Stimulated activated naive B cell treated with anti-CD40 and anti-IgM and Interleukin-4, amounts not matched to agents 10 μg/mL and 1 μg/mL and 100 μg/mL, for 72 hours (primary cell): ENCODE measurements at places on chromosomes 3 and 15.

GRCh38 chr3:123779655-123780231, 104.4 kb downstream of the MYLK start:
- no peak overlapping the region for H3K4me3 ChIP-seq
- H3K36me3 ChIP-seq: no peaks in the 10 kb centered on the region
- no peak for DNase-seq
- no peaks in the 10 kb centered on the region for H3K27me3 ChIP-seq

DNA sequence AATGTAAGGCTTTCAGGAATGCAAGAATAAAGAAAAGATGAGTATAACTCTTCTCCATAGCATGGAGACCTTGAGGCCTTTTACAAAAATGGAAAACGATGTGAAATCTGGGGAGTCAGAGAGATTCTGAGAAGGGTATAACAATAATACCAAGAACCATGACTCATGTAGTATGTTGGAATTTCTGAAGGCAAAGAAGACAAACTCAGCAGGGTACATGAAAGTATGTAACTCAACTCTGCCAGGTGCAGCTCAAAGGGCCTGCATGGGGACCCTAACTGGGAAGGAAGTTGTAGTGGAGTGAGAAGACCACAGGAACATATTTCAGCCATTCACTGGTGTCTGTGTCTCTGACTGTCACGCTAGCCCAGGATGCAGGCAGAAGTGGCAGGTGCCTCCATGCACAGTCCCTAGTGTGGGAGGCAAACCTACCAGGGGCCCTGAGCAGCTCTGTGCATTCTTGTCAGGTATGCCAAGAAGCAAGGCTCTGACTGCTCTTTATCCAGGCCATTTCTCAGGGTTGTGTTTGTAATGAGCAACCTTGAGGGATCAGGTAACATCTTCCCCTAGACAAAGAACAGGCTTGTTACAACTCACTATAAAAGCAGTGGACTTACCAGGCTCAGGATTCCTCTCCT, 57.2 kb downstream of the GPR156 start:
- peaks cover 5% of the 10 kb centered on the region for H3K4me1 ChIP-seq
- H3K4me3 ChIP-seq: no peak overlapping the region
- no peaks in the 10 kb centered on the region for H3K36me3 ChIP-seq
- no peaks in the 10 kb centered on the region for H3K27me3 ChIP-seq

DNA sequence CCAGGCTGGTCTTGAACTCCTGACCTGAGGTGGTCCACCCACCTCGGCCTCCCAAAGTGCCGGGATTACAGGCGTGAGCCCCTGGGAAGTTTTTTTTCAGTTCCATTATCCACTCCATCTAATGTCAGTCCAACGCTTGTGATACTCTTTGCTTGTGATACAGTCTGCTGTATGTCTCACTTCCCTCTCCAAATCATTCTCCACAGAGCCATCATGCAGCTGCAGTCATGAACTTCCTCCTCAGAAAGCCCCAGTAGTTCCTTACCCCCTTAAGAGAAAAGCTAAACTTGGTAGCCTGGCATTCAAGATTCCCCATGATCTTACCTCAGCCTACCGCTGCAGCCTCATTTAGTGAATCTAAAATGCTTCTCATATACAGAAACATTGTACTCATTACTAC, 2.3 kb downstream of the ARPC4 start:
- H3K27me3 ChIP-seq: no peaks in the 10 kb centered on the region
- DNase-seq: peak; percentile 68
- H3K27ac ChIP-seq: peak overlapping the region; percentile 100

- H3K27ac ChIP-seq: no peak overlapping the region
- DNase-seq: no peak
- H3K4me3 ChIP-seq: peak overlapping the region; percentile 53
- H3K4me1 ChIP-seq: peaks cover 9% of the 10 kb centered on the region
- H3K27me3 ChIP-seq: no peaks in the 10 kb centered on the region
These were observed 36.2 kb downstream of the CDCP1 start for GRCh38 chr3:45109771-45110508.

DNA sequence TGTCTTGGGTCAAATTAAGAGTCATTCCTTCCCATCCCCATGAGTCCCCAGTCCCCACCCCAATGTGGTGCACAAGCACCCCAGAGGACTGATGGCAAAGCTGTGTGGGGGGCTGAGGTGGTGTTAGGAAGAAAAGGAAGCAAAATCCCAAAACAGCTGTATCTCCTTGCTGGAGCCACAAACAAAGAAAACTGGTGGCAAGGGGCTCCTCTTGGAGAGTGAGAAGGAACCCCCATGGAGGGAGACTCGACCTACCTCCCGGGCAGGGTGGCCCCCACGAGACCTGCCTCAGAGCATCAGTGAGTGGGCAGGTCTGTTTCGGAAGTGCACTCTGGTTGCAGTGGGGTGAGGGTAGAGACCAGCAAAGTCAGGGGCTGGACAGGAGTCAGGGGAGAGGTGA, 29.2 kb downstream of the PRR23E start:
- no peak overlapping the region for H3K4me3 ChIP-seq
- no peak for DNase-seq
- peaks cover 23% of the 10 kb centered on the region for H3K27me3 ChIP-seq
- no peaks in the 10 kb centered on the region for H3K4me1 ChIP-seq

- DNase-seq: no peak
- H3K27me3 ChIP-seq: no peaks in the 10 kb centered on the region
These were observed 212.1 kb downstream of the P3H2 start for GRCh38 chr3:189908646-189909045.

GRCh38 chr3:160444411-160444810, 5.2 kb downstream of the TRIM59 start:
- no peak for DNase-seq
- H3K27ac ChIP-seq: no peak overlapping the region
- no peaks in the 10 kb centered on the region for H3K27me3 ChIP-seq
- peaks cover 30% of the 10 kb centered on the region for H3K36me3 ChIP-seq
- peaks cover 19% of the 10 kb centered on the region for H3K4me1 ChIP-seq

DNA sequence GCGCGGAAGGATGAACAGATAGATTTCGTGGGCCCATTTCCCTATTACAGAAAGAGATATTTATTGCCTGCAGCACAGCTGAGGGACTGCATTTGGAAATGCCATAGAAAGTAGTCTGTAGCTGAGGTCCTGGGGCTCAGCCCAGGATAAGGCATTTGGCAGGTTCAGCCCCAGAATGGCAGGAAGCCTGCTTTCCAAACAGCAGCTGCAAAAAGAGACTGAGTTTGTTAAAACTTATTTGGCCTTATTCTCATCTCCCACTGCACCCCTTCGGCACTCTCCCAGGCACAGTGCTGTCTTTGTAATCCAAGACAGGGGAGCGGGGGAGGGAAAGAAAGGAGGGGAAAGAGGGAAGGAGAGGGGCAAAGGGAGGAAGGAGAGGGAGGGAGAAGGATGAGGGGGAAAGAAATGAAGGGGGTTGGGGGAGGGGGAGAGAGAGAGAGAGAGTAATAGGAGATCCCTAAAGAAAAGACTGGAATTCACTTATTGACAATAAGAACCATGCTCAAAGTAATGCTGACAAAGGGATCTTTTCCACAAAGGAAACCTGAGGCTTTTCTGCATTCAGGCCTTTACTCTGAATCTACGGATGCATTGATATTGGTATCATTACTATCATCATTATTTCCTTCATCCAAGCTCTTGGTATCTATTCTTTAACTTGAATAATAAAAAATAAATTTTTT, 94.0 kb upstream of the LRRN1 start:
- no peaks in the 10 kb centered on the region for H3K36me3 ChIP-seq
- DNase-seq: no peak
- H3K4me3 ChIP-seq: no peak overlapping the region
- H3K4me1 ChIP-seq: no peaks in the 10 kb centered on the region
- H3K27ac ChIP-seq: no peak overlapping the region
- no peaks in the 10 kb centered on the region for H3K27me3 ChIP-seq

GRCh38 chr3:39249453-39250115, 30.3 kb downstream of the CX3CR1 start:
- no peaks in the 10 kb centered on the region for H3K27me3 ChIP-seq
- H3K4me1 ChIP-seq: peaks cover 43% of the 10 kb centered on the region
- H3K27ac ChIP-seq: peak overlapping the region; percentile 57
- no peak for DNase-seq
- H3K36me3 ChIP-seq: peaks cover 6% of the 10 kb centered on the region
- no peak overlapping the region for H3K4me3 ChIP-seq

DNA sequence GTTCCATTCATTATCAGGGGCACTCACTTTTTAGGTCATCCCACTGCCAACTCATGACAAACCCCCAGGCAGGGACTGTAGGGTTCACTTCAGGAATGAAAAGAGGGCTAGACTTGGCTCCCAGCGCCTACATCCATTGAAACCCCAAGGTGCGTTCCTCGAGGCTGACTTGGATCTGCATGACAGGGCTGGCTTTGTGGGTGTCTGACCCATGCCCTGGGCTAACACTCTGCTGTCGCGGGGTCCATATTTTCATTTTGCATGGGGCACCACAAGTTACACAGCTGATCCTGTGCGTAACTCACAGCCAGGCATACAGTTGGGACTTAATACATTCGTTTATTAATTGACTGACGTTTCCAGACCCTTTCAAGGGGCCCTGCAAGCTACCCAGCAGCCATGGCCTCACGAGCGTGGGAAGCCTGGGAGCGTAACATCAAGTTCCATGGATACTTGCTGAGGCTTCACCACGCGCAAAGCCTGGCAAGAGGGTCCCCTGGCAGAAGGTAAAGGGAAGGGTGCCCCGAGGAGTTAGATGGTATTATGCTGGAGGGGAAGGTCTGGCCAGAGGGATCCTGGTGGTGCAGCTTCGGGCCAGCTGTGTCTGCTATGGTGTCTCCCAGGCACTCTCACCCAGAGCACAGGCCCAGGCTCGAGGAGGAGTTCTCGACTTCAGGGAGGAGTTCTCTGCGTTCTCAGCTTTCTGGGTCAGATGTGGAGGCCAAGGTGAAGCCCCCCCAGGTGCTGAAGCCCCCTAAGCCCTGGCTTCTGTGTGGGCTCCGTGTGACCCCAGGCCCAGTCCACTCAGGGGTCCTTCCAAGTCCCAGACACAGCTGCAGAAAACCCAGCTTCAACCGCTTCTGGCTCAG, 85.4 kb downstream of the ADAMTS17 start:
- peaks cover 5% of the 10 kb centered on the region for H3K27me3 ChIP-seq
- H3K4me3 ChIP-seq: no peak overlapping the region
- H3K36me3 ChIP-seq: no peaks in the 10 kb centered on the region
- H3K27ac ChIP-seq: no peak overlapping the region
- DNase-seq: no peak

DNA sequence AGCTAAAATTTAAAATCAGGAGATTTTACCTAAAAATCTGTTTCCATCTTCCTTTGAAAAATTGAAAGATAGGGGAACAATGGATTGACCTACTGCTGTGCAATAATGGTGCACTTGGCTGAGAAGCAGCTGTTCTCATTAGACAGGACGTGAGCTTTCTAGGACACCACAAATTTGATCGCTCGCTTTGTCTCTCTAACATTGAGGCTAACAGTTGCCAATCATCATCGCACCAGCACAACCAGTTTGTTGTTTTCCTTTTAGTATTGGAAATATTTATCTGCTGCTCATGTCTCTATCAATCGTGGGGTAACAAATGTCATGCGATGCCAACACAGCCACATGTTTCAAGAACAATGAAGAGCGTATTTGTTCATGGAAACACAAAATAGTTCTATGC, 228.8 kb upstream of the P2RY1 start:
- no peak for DNase-seq
- peaks cover 9% of the 10 kb centered on the region for H3K36me3 ChIP-seq
- H3K27ac ChIP-seq: no peak overlapping the region
- no peaks in the 10 kb centered on the region for H3K4me1 ChIP-seq

GRCh38 chr15:74055804-74056203, 26.5 kb downstream of the GOLGA6A start:
- H3K4me3 ChIP-seq: no peak overlapping the region
- H3K4me1 ChIP-seq: peaks cover 5% of the 10 kb centered on the region
- no peak for DNase-seq
- H3K27ac ChIP-seq: no peak overlapping the region

DNA sequence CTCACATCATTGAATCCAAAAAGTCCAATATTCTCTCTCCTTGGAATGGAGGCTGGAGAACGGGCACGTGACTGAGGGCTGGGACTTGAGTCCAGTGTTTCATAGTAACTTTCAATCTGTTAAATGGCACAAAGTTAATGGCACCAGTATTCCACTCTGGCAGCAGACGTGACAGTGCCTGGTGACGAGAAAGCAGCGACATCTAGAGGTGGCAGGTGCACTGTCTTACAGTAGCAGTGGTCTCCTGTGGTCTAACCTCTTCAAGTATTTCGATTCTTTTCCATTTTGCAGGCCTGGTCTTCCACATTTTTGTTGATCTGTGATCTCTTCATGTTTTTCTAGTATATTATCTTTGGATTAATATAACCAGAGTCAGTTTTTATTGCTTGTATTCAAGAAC, 107.1 kb downstream of the OXSM start:
- no peaks in the 10 kb centered on the region for H3K27me3 ChIP-seq
- H3K27ac ChIP-seq: no peak overlapping the region
- no peaks in the 10 kb centered on the region for H3K4me1 ChIP-seq
- no peak for DNase-seq
- H3K36me3 ChIP-seq: no peaks in the 10 kb centered on the region
- no peak overlapping the region for H3K4me3 ChIP-seq

DNA sequence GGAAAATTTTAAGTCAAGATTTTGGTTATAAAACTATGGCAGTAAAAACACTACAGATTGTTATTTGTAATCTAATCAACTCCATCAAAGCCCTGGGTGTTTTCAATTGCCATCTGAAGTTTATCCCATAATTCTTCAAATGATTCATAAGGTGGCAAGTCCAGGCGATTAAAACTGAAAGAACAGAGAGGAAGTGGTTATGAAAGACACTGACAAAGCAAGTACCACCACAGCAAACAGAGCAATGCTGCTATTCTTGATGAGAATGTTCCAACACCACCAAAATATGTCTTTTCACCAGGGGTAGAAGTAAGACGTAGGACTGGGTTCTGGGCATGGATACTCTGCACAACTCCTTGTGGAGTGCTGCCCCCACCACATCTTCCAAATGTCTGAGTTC, 86.9 kb upstream of the PRTG start:
- peaks cover 12% of the 10 kb centered on the region for H3K4me1 ChIP-seq
- H3K4me3 ChIP-seq: no peak overlapping the region
- H3K27ac ChIP-seq: peak overlapping the region; percentile 70
- H3K36me3 ChIP-seq: no peaks in the 10 kb centered on the region

GRCh38 chr3:20984594-20985205, 766.3 kb downstream of the ZNF385D start:
- H3K4me1 ChIP-seq: no peaks in the 10 kb centered on the region
- H3K4me3 ChIP-seq: no peak overlapping the region
- no peaks in the 10 kb centered on the region for H3K36me3 ChIP-seq
- H3K27me3 ChIP-seq: no peaks in the 10 kb centered on the region
- DNase-seq: no peak
- no peak overlapping the region for H3K27ac ChIP-seq
